Activated CD8-positive, alpha-beta memory T cell treated with anti-CD3 and anti-CD28 coated beads, Interleukin-2, amount 10 ng/mL, durations not matched to agents 7 days and 5 days (primary cell): ENCODE measurements at places on chromosomes 2 and 18. TPM values are rescaled to one million over a fixed set of nuclear protein-coding genes. Genes with fewer than 3 reads are reported as not detected.

PTPN4 gene
- total RNA-seq, result 76.4 TPM

FAM161A gene
- 4.8 TPM for total RNA-seq

GKN1 gene
- not detected for total RNA-seq

DNA sequence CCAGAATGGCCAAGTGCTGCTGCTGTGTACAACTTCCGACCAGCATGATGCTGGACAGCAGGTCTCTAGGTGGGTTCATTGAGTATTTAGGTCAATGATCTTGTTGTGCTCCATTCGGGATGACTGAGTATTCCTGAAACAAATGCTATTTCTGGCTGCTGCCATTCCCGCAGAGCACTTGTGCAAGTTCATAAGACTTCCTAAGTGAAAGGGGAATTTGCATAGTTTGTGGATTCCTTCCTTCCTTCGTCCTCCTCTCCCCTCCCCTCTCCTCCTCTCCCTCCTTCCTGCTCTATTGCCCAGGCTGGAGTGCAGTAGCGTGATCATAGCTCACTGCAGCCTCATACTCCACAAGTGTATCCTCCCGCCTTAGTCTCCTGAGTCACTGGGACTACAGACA, 40.4 kb downstream of the LDLRAD4 start:
- DNase-seq, result no peak

NYAP2 gene
- total RNA-seq, result not detected

GRCh38 chr18:61605376-61606067, 272.3 kb downstream of the CDH20 start:
- no peak for DNase-seq

GRCh38 chr18:13446610-13447461, 228.3 kb downstream of the LDLRAD4 start:
- DNase-seq, result peak; percentile 51

CCL20 gene
- total RNA-seq, result 0.82 TPM

DNA sequence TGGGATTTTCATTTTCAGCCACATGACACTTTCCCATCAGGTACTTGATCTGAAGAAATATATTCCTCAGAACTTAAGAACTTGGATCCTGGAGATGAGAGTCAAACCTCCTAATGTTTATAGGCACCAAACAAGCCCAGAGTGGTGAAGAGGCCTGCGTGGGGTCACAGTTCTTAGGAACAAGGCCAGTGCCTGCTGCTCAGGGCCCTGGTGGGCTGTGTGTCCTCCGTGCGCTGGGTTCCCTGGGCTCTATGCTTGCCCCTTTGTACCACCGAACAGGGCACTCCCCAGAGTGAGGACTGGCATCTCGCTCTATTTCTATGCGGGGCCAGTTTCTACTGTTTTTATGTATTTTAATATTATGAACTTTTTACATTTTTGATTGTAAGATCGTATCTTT, 76.0 kb upstream of the RBM44 start:
- DNase-seq, result no peak

DNA sequence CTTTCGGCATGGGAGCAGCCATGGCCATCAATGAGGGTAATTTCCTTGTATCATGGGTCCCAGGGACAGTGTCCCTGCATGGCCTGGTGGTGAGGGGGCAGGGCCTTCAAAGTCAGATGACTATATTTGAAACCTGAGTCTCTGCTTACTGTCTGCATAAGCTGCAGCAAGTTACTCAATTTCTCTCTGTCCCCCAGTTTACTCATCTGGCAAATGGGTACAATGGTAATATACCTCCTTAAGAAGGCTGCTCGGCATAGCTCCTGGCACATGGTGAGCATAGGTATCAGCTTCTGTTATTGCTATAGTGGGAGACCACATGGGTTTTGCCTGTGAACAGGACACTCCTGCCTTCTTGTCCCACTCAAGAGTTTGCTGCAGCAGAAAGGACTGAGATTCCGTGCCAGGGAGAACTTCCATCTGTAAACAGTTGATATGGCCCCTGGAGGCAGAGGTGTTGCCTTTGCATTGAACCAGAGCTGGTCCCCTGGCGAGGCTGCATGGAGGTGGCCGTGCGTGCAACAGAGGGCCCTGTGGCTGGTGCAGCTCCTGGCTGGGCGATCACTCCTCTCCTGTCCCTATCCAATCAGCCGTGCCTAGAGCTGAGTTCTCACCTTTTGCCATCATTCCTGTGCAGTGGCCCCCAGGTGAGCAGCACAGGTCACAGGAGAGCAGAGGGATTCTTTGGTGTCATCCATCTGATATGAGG, 22.7 kb upstream of the IGFBP5 start:
- DNase-seq, result no peak

GRCh38 chr2:21715887-21716286, 592.1 kb downstream of the TDRD15 start:
- DNase-seq, result no peak

DNA sequence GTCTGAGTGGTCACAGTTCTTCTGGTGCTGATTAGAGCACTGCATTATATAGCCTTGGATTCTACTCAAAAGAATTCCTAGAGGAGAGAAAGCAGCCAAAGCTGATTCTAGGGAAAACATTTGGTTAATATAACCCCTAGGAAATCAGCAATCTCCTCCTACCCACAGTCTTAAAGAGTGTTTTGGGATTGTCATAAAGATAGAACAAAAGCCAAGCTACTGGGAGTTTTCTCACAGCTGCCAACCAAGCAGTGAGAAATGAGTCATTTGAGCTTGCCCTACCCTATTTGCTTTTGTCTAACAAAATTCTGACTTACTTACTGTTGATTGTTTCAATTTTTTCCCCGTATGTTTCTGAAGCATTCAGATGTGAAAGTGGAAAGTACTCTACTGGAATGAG, 469.3 kb downstream of the PLCL1 start:
- DNase-seq, result no peak

ACYP2 gene
- 9.9 TPM for total RNA-seq

DNA sequence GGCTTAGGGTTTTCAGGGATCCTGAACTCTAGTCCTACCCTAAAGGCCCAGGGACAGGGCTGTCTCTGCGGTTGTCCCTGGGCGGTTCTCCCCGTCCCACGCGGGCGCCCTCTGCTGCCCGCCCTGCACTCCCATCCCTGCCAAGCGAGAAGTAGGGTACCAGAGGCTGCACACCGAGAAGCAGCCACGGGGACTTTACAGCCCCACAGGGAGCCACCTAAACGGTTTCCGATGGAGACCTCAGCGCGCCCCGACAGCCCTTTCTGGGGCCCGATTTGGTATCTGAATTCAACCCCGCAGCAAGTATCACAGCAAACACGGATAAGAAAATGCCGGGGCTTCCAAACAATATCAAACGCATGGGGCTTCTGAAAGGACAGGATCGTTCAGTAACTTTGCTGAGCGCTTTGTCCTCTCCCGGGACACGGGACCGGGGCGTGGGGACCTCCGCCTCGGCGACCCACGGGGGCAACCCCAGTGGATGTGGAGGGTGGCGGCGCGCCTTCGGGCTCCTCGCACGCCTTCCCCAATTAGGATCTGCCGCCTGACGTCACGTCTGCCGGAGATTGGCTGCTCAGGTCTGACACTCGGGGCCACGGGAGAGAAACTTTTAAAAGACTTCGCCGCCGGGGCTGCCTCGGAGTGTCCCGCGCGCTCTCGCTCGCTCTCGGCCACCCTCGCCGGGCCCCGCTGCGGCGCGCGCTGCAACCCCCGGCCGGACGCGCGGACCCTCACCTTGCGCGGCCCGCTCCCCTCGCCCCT, at the start of gene LTBP1:
LTBP1 (plus strand) TSS at position 640 of the 762 bp plus-strand sequence. CDS start 372 bp downstream, outside the sequence.
- peak; percentile 74 for DNase-seq

DNA sequence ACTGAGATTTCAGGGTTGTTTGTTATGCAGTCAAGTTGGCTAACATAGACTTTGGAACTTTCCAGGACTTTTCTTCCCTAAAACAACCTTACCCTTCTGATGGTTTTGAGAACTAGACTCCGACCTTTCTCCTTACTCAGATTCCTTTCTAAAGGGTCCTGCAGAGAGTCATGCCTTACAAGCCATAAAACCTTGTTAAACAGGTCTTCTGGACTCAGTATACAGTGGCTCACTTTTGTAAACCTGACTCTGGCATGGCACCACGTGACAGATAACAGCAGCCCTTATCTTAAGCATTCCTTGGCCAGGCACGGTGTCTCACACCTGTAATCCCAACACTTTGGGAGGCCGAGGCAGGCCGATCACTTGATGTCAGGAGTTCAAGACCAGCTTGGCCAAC, 253.2 kb upstream of the RAB6C start:
- DNase-seq, result no peak

DNA sequence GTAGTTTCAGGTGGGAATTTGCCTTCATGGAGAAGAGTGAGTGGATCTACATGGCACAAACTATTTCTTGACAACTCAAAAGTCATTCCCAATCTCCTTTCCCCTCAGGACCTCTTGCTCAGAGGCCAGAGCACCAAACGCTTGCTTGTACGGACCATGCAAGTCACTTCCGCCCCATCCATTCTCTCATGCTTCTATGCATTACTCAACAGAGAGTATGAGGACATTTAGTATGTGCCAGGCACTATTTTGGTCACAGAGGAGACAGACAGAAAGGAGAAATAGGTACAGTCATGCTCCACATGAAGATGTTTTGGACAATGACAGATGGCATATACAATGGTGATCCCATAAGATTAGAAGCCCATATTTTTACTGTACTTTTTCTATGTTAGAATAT, 117.5 kb downstream of the ACTR3 start:
- no peak for DNase-seq

- no peak for DNase-seq
These were observed 520.5 kb downstream of the TDRD15 start for GRCh38 chr2:21644266-21644665.

TTN gene
- total RNA-seq, result 7.0 TPM

GRCh38 chr2:30527859-30528258, 80.8 kb downstream of the LCLAT1 start:
- no peak for DNase-seq

- peak; percentile 81 for DNase-seq
These were observed 20.0 kb upstream of the RNF149 start for GRCh38 chr2:101328474-101329007.

DNA sequence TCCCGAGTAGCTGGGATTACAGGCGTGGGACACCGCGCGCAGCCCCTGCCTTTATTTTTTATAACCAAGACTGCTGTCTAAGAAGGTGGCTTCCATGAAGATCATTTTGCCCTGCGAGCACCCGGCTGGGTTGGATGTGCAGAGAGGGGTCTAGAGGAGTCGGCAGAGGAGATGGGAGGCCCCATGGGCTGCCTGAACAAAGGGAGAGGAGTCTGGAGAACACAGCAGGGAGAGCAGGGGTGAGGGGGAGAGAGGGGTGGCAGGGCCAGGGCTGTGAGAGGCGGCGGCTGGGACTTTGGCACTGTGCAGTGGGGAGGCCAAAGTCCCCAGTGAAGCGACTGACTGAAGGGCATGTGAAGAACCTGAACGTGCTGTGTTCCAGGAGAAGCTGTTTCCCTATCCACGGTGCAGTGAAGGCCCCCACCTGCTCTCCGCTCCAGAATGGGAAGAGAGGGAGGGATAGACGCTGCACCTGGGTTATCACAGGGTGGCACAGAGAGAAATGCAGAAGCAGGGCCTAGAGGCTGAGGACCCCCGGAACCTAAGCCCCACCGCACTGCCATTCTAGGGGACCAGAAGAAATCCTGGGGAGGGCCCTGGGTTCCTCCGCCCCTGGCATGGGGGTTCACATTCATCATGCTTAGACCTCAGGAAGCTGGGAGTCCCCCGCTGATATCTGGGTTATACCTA, 24.8 kb upstream of the FOSL2 start:
- no peak for DNase-seq

- no peak for DNase-seq
These were observed 25.3 kb downstream of the TMEM127 start for GRCh38 chr2:96240341-96241038.

DNA sequence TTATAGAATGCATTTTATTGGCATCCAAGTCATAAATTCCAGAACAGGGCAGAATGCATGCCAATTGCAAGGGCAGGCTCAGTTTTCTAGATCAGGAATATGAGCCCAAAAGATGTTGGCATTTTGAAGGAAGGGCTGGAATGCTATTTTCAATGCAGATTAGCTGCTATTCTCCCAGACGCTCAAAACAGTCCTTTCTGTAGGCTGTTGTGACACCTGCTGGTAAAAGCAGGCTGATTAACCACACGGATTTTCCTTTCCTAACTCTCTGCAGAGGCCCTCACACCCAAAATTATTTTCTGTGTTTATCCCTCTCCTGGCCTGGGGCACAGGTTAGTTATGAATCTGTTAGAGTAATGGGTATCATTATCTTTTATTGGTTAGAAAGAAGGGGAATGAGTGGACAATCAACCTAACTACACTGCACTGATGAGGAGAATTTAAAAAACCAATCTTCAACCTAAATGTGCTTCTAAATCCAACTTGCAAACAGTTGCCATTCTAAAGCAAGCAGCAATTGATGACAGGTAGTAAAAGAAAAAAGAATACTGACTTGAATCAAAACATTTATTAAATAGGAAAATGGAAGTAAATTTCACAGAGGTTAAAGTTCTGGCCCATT, 94.0 kb downstream of the PLA2R1 start:
- no peak for DNase-seq

DNA sequence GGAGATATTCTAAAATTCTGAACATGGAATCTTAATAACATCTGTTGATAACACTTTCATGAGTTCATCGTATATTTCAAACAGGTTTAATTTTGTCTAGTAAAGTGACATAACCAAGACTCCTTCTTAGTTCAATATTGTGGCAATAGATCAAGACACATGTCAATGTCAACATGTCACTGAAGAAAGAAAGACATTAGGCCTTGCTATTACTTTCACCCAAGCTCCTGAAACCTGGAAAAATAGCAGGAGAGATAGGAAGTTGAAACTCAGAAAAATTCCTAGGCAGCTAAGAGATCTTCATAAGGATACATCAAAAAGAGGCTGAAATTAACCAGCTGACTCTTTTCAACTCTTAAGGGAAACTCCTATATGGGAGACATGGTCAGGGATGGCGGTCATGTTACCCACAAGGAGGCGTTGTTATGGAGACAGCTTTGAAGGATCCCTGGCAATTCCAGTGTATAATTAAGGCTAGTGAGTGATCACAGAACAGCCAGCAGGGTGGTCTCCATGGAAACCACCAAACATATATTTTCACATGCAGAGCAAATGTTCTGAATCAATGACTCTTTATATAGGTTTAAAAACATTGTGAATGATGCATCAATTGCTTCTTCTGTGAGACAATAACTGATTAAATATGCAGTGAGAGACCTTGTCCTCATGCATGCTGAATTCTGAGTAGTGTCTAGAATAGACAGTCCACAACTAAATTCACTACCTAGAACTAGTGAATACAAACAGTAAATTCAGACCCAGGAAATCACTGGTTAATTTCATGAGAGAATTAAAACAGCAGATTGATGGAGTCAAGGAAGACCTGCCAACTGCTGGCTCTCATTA, 115.3 kb upstream of the RIOK3 start:
- DNase-seq, result no peak

GRCh38 chr2:13917958-13918357, 714.6 kb upstream of the LRATD1 start:
- DNase-seq, result no peak

DNA sequence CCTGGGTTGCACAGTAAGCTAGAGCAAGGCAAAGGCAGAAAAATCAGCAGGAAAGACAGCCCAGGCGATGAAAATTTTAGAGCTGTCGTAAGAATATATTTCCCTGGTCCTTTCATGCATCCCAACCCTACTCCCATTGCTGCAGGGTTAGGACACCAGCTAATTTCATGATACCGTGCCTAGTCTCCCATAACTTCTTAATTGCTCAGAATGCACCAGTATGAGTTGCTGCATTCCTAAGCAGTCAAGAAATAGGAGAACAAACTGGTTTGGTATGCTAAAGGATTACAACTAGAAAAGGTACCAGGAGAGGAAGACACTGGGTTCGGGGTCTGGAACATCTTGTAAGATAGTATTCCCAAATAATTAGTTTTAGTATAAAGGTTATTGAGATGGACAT, 269.4 kb upstream of the NRXN1 start:
- no peak for DNase-seq

GRCh38 chr18:76619621-76620315, 124.7 kb upstream of the ZNF516 start:
- DNase-seq, result no peak

UGT1A5 gene
- not detected for total RNA-seq
